Omental fat pad (tissue), 4 donors: ENCODE measurements at places on chromosomes 4 and X. TPM values are rescaled to one million over a fixed set of nuclear protein-coding genes. Genes with fewer than 3 reads are reported as not detected.

Gene KLHL13
- 5.2 TPM for total RNA-seq

Gene ODAPH
- not detected for total RNA-seq

DNA sequence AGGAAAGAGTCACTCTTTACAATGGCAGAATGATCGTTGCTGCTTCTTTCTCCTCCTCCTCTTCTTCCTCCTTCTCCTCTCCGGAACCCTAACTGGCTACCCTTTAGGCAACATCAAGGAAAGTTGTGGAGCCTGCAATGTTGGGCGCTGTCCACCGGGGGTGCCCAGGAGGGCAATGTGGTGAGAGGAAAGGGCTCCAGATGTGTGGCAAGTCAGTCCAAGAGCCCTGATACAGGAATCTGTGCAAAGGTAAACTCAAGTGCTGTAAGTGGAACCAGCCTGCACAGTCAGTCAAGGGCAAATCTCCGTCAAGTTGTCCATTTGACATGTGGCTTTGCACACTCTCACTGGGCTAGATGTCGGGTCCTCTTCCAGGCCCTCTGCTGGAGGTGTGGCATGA lies 2.8 kb downstream of the RTL5 start:
- DNase-seq: no peak

DNA sequence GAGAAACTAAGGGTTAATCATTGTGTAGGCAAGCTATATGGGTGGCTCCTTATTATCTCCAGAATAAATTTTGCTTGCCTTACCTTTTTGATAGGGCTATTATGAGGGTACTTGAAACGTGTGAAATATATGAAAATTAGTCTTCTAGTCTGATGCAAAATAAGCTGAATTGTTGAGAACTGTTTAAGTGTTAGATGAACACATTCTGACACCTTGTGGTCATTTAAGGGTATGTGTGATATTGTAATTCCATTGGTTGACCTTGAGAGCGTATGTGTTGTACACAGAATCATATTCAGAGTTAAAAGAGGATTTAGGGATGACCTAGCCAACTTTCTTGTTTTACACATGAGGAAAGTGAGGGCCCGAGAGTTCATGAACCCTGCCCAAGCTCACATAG lies 44.6 kb upstream of the LINC00632 start:
- DNase-seq: no peak

- no peak for DNase-seq
Measured at GRCh38 chr4:41853973-41854372, 81.3 kb upstream of the TMEM33 start.

GRCh38 chr4:82721819-82722423 lies 76.7 kb downstream of the SCD5 start:
- DNase-seq: no peak

- DNase-seq: no peak
Measured at GRCh38 chrX:47933946-47934345, 69.8 kb downstream of the ZNF182 start.

DNA sequence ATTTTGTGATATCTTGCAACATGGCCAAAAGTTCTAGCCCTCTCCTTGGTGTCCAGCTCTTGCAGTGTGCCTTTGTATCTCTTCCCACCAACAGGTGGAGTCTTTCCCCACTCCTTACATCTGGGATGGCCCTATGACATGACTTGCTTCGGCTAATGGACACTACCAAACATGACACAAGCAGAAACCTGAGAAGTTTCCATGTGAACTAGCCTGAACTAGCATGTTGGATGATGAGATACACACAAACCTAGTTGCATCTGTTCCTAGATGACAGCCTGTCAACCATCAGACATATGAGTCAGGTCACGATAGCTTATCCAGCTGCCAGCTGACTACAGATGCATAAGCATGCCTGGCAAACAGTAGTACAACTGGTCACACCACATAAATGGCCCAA lies 207.5 kb upstream of the FTHL17 start:
- no peak for DNase-seq

GRCh38 chrX:41933546-41933945 lies 10.2 kb upstream of the CASK start:
- no peak for DNase-seq

GRCh38 chr4:182062458-182062857 lies 180.7 kb upstream of the TENM3 start:
- DNase-seq: no peak

DNA sequence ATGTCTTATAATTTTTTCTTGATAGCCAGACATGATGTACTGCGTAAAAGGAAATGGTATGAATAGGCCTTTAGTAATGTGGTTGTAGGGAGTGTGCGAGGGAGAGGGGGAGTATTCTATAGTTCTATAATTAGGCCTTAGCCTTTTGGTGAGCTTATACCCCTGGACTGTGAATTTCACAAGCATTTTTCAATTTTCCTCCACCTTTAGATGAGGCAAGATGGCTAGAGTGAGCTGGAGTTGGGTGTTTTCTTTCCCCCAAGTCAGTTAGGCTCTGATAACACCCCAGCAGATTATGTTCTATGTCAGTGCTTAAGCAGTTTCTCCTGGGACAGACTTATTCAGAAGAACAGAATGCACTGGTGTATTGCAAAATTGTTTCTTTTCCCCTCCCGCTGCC lies 210.2 kb upstream of the NPY2R start:
- no peak for DNase-seq

GRCh38 chrX:107827852-107828251 lies 2.2 kb downstream of the MID2 start:
- DNase-seq: no peak

DNA sequence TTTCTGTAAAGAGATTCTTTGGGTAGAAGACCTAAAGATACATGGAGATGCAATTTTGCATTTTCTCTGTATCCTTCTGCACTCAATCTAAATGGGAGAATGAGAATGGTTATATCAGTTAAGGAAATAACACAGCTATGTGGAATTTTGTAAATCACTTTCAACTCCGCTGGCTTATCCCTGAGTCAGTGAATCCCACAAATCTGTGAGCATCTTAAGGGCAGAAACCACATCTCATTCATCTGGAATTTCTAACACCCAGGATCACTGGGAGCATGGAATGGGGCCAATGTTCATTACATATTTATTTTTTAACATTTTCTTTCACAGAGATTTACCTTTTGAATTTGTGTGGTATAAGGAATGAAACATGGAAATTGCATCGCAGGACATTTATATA lies 167.8 kb downstream of the CFAP47 start:
- no peak for DNase-seq

DNA sequence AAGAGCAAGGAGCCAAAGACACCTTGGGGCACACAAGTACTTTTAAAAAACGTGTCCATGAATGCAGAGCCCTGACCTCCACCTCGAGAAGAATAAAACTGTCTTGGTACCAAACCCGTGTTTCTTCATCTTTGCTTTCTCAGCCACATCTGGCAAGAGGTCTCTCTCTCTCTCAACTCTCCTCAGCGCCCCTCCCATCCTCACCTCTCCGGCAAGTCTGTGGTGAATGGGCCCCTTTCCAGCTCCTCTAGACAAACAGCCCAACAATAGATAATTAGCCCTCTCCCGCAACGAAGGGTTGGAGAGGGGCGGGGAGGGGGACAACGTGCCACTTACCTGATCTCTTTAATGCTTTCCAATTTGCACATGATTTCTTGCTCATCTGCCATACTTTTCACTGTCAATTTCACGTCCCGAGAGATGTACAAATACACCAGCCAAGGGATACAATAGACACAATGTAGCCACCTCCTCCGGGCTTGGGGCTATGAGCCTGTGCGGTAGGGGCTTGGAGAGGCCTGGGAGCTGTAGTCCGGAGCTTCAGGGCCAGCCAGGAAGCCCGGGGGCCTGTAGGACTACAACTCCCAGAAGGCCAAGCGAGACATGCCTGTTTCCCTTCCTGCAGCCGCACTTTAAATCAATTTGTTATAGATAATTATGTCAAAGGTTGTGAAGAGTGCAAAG lies at the start of gene ZC4H2:
TSS of gene ZC4H2 (minus strand) at position 462 of the 684 bp plus-strand sequence. CDS start at position 389, 73 bp downstream.
- DNase-seq: no peak

- no peak for DNase-seq
Measured at GRCh38 chr4:67556436-67556835, 2.1 kb upstream of the STAP1 start.

DNA sequence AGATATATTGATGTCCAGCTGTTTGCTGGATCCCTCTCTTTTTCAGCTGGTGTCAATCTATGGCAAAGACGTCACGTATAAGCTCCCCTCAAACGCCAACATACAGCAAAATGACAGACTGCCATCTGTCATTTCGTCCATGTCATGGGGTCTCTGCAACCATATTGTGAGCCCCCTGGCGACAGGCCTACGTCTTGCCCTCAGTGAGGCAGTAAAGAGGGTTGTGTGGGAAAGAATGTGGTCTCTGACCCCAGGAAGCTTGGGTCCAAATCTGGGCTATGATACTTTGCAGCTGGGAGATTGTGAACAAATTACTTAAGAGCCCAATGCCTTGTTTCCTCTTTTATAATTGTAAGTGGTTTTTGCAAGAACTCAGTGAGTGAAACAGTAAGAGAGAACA lies 7.4 kb downstream of the SUPT20HL2 start:
- DNase-seq: no peak

GRCh38 chr4:185654965-185655554 lies 119.8 kb upstream of the PDLIM3 start:
- no peak for DNase-seq

DNA sequence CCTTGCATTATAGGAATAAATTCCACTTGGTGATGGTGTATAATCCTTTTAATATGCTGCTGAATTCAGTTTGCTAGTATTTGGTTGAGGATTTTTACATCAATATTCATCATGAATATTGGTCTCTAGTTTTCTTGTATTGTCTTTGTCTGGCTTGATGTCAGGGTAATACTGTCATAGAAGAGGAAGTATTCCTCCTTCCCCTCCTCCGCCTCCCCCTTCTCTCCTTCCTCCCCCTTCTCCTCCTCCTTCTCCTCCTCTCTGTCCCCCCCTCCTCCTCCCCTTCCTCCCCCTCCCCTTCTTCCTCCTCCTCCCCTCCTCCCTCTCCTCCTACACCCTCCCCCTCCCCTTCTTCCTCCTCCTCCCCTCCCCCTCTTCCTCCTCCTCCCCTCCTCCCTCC lies 65.8 kb downstream of the RGS12 start:
- no peak for DNase-seq
